Colonic mucosa (tissue), 4 donors: ENCODE measurements at places on chromosomes 3 and 15. TPM values are rescaled to one million over a fixed set of nuclear protein-coding genes. Genes with fewer than 3 reads are reported as not detected.

DNA sequence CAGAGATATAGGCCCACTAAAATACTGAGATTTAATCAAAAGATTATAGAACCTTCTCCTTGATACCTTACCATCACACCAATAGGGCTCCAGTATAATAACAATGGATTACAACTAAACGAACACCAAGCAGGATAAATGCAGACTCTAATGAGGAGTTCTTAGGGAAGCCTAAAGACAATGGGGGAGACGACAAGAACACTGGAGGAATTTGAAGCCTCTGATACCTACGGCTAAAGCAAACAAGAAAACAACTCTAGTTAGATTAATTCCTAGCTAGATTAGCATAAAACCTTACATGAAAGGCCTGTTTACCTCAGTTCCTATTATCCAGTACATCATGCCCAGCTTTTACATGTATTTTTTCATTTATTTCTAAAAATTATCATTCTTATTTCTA lies 35.1 kb downstream of the NGLY1 start:
- no peak overlapping the region for H3K27ac ChIP-seq
- no peak overlapping the region for H3K4me3 ChIP-seq
- H3K4me1 ChIP-seq, result no peaks in the 10 kb centered on the region
- DNase-seq, result no peak
- no peaks in the 10 kb centered on the region for H3K36me3 ChIP-seq

GRCh38 chr3:170703121-170703588 lies 117.3 kb upstream of the SLC7A14 start:
- no peak overlapping the region for H3K27ac ChIP-seq
- H3K4me1 ChIP-seq, result no peaks in the 10 kb centered on the region
- DNase-seq, result no peak
- H3K4me3 ChIP-seq, result no peak overlapping the region
- H3K27me3 ChIP-seq, result no peaks in the 10 kb centered on the region

DUOXA1 gene
- total RNA-seq, result 1.3 TPM

DNA sequence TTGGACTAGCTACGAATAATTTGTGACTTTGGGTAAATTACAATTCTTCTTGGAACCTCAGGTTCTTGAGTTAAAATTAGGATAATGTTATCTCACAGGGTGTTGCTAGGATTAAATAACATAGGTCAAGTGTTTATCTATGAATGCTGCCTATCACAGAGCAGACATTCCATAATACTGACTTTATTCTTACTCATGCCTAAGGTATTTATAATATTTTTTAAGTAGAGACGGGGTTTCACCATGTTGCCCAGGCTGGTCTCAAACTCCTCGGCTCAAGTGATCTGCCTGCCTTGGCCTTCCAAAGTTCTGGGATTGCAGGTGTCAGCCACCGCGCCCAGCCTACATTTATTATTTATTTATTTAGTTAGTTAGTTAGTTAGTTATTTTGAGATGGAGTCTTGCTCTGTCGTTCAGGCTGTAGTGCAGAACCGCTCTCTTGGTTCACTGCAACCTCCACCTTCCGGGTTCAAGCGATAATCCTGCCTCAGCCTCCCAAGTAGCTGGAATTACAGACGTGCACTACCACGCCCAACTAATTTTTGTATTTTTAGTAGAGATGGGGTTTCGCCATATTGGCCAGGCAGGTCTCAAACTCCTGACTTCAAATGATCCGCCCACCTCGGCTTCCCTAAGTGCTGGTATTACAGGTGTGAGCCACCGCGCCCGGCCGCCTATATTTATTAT lies 741 bp upstream of the ZNF106 start:
- no peak for DNase-seq
- H3K27me3 ChIP-seq, result no peaks in the 10 kb centered on the region
- peaks cover 9% of the 10 kb centered on the region for H3K4me1 ChIP-seq
- H3K4me3 ChIP-seq, result peak overlapping the region; percentile 81
- peak overlapping the region; percentile 93 for H3K27ac ChIP-seq
- H3K36me3 ChIP-seq, result no peaks in the 10 kb centered on the region

A4GNT gene
- not detected for total RNA-seq

DNA sequence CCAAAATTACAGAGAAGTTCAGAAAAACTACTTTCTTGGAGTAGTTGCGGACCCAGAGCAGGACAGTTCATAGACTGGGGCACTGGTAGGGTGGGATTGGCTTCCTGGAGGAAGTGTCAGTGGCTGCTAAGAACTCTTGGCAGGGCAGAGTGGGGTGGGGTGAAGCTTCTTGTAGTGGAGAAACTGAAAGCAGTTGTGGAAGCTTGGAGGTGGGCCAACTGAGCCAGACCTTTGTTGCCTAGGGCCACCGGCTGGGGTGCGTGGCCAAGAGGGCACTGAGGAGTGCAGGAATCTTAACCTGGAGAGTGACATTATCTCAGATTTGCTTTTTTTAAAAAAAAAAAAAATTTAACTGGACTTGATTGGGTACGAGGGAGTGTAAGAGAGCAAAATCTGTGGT lies 3.1 kb downstream of the KAT2B start:
- no peaks in the 10 kb centered on the region for H3K27me3 ChIP-seq
- peaks cover 22% of the 10 kb centered on the region for H3K4me1 ChIP-seq
- no peak overlapping the region for H3K4me3 ChIP-seq
- no peaks in the 10 kb centered on the region for H3K36me3 ChIP-seq
- H3K27ac ChIP-seq, result peak overlapping the region; percentile 69

GRCh38 chr15:100836501-100836900 lies 43.1 kb upstream of the ALDH1A3 start:
- no peaks in the 10 kb centered on the region for H3K36me3 ChIP-seq
- no peak for DNase-seq
- no peaks in the 10 kb centered on the region for H3K4me1 ChIP-seq
- no peak overlapping the region for H3K27ac ChIP-seq
- no peaks in the 10 kb centered on the region for H3K27me3 ChIP-seq

DNA sequence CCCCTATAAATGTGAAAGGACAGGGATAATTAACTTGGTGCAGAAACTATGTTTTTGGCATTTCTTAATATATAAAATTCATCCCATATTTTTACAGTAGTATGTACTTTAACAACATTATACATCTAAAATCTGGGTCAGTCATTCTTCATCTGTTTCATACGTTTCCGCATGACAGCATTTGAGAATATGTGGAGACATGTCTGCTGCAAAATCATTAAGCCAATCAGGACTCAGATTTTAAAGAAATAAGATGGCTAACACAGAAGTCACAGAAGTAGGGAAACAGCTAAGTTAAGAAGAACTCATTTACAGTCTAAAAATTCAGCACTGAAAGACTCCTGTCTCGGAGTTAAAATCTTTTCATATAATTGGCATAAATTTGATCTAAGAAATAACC lies 200.4 kb downstream of the TAFA4 start:
- H3K4me3 ChIP-seq, result no peak overlapping the region
- no peaks in the 10 kb centered on the region for H3K36me3 ChIP-seq
- no peaks in the 10 kb centered on the region for H3K4me1 ChIP-seq
- no peak for DNase-seq
- H3K27me3 ChIP-seq, result no peaks in the 10 kb centered on the region
- no peak overlapping the region for H3K27ac ChIP-seq

GOLGA6L4 gene
- 2.5 TPM for total RNA-seq

GRCh38 chr3:142962520-142963233 lies 797 bp downstream of the PAQR9 start:
- peaks cover 44% of the 10 kb centered on the region for H3K27me3 ChIP-seq
- H3K27ac ChIP-seq, result no peak overlapping the region
- no peaks in the 10 kb centered on the region for H3K4me1 ChIP-seq
- no peaks in the 10 kb centered on the region for H3K36me3 ChIP-seq
- peak overlapping the region; percentile 38 for H3K4me3 ChIP-seq

ONECUT1 gene
- not detected for total RNA-seq

DNA sequence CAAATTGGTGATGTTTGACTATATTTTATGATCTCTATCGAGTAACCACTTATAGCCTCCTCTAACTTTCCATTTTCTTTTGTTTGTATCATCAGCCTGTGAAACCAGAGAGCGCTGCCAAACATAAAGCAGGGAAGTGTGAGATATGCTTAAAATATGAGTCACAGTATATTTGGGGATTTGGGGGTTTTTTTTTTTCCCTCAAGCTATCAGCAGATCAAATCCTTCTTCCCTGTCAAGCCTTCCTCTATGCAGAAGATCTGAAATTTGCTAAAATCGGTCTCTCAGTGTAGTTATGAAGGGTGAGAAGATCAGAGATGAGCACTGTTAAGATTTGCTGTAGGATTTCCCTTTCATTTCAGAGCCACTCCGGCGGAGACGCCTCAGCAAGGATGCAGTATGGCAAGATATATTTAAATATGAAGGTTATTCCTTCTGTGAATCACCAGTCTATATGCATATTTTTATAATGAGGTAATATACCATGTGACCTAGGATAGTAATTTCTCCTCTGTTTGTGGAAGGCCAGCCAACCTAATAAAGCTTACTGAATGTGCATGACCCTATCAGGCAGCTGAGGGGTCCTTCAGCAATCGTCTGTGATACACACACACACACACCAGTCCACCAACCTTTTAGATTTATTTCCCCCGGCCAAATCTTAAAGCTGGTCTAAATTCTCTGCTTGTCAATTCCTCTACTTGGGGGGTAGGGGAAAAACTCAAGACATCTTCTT lies 474.1 kb downstream of the FOXP1 start:
- peaks cover 9% of the 10 kb centered on the region for H3K36me3 ChIP-seq
- H3K27me3 ChIP-seq, result no peaks in the 10 kb centered on the region
- peak overlapping the region; percentile 28 for H3K27ac ChIP-seq
- no peak for DNase-seq
- H3K4me1 ChIP-seq, result no peaks in the 10 kb centered on the region

DNA sequence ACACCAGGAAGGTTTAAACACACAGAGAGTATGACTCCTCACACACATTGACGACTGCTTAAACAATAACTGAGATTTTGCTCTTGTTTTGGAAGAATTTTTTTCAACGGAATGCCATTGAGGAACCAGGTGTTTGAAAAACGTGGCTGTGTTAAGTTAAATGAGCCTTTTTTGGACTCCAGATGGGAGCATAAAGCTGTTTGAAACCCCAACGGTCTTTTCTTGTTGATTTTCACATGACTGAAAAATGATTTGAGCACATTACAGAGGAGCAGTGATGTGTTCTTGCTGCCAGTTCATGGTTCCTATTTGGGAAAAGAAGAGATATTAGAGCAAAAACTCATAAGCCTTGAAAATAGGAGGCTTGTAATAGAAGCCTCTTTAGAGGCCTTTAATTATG lies 97.8 kb upstream of the SELENOK start:
- H3K4me3 ChIP-seq, result no peak overlapping the region
- H3K27ac ChIP-seq, result no peak overlapping the region
- no peaks in the 10 kb centered on the region for H3K4me1 ChIP-seq
- H3K36me3 ChIP-seq, result no peaks in the 10 kb centered on the region
- no peaks in the 10 kb centered on the region for H3K27me3 ChIP-seq
- no peak for DNase-seq

DNA sequence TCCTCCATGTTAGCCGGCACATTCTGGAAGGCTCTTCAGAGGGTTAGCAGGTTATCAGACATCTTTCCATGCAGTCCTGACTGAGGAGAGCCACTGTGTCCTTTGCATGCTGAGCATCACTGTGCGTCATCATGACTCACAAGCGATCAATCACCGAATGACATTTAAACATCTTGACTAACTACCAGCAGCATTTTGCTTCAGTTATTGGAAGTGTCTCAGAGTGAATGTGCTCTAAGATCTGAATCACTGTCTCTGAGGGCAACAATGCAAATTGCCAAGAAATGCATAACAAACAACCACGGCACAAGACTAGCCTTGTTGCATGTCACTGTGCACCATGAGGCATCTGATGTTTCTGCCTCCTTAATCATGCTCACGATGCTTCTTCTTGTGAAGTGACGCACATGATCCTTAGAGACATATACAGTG lies 18.3 kb upstream of the ATP8B4 start:
- H3K36me3 ChIP-seq, result no peaks in the 10 kb centered on the region
- no peak for DNase-seq
- no peak overlapping the region for H3K27ac ChIP-seq
- no peak overlapping the region for H3K4me3 ChIP-seq

NMB gene
- 4.4 TPM for total RNA-seq

- no peaks in the 10 kb centered on the region for H3K27me3 ChIP-seq
- no peak overlapping the region for H3K4me3 ChIP-seq
- no peak for DNase-seq
- no peaks in the 10 kb centered on the region for H3K36me3 ChIP-seq
- H3K27ac ChIP-seq, result no peak overlapping the region
- H3K4me1 ChIP-seq, result no peaks in the 10 kb centered on the region
Measured at GRCh38 chr3:72271923-72272322, 487.0 kb upstream of the PROK2 start.

DNA sequence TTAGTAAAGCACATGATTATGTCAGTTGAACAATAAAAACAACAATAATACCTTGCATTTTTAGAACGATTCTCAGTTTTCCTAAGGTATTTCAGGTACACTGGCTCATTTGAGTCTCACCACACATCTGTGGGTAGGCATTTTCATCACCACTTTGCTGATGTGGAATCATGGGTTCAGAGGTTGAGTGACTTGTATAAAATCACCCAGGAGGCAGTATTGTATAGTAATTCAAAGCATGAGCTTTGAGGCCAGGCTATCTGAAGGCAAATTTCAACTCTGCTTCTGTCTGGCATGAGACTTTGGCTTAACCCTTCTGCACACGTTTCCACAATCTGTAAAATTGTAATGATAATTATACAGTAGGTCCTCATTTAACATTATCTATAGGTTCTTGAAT lies 183.9 kb upstream of the CMC1 start:
- H3K27ac ChIP-seq, result no peak overlapping the region
- H3K4me3 ChIP-seq, result no peak overlapping the region
- no peaks in the 10 kb centered on the region for H3K36me3 ChIP-seq
- H3K27me3 ChIP-seq, result no peaks in the 10 kb centered on the region
- H3K4me1 ChIP-seq, result no peaks in the 10 kb centered on the region
- no peak for DNase-seq

SEMA3F gene
- total RNA-seq, result 24.0 TPM

GRCh38 chr3:174536319-174536718 lies 322.8 kb upstream of the NAALADL2 start:
- DNase-seq, result no peak
- no peaks in the 10 kb centered on the region for H3K27me3 ChIP-seq
- H3K36me3 ChIP-seq, result no peaks in the 10 kb centered on the region
- no peaks in the 10 kb centered on the region for H3K4me1 ChIP-seq

GRCh38 chr3:172542999-172543398 lies 19.8 kb upstream of the TNFSF10 start:
- H3K4me3 ChIP-seq, result no peak overlapping the region
- no peak overlapping the region for H3K27ac ChIP-seq
- no peak for DNase-seq
- no peaks in the 10 kb centered on the region for H3K27me3 ChIP-seq
- H3K36me3 ChIP-seq, result no peaks in the 10 kb centered on the region
- peaks cover 2% of the 10 kb centered on the region for H3K4me1 ChIP-seq
